ENCODE measurements at places on chromosomes 16 and 17.
A peak's percentile ranks its signal among the peaks of the same experiment; 100 is the strongest.

GRCh38 chr17:30249460-30249859 lies 14.0 kb upstream of the SLC6A4 start:
- H3K27ac ChIP-seq: no peak overlapping the region
- DNase-seq: no peak
- no peaks in the 10 kb centered on the region for H3K4me1 ChIP-seq
- H3K27me3 ChIP-seq: no peaks in the 10 kb centered on the region

DNA sequence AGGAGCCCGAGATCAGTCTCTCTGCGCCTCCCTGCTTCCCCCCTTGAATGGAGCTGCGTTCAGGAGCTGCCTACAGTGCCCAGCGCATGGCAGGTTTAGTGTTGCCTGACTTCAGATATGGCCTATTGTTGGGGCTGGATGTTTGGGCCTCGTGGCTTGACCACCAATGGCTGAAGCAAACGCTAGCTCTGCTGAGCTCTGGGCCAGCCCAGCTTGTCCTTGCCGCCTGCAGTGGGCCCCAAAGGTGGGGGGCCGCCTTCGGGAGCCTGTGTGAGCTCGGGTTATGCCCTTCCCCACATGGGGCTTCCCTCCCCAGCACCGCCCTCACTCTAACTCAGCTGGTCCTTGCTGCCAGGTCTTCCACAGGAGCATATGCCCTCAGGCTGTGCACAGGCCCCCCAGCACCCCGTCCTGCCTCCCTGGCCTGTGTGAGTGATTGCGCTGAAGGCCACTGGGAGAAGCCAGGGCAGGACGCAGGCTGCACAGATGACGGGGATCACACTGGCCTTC lies 2.0 kb upstream of the METTL26 start:
- no peak overlapping the region for H3K4me3 ChIP-seq
- peak overlapping the region; percentile 92 for H3K27ac ChIP-seq
- H3K4me1 ChIP-seq: peaks cover 25% of the 10 kb centered on the region
- no peaks in the 10 kb centered on the region for H3K27me3 ChIP-seq
- H3K36me3 ChIP-seq: peaks cover 17% of the 10 kb centered on the region

DNA sequence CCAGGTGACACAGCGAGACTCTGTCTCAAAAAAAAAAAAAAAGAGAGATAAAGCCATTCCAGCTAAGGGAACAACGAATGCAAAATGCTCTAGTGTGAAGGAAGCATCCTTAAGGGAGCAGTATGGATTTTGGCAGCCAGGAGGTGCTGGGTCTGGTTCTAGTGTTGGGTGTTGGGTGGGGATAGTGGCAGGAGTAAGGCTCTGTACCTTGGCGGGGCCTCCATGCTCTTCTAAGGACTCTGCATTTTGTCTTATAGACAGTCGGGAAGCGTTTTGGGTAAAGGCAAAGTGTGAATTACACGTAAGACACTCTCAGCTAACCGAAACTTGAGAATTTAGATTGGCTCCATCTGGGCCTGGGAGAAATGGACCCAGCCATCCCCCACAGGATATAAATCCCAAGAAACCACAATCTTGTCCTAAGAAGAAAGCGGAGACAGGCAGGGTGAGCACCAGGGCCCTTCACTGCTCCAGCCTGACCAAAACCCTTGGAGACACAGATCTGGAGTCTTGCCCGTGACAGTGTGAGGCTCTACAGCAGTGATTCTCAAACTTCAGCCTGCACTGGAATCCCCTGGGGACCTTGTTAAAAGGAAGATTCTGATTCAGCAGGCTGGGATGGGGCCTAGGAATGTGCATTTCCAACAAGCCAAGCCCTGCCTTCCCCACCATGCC lies 33.1 kb upstream of the PHB1 start:
- DNase-seq: no peak
- no peak overlapping the region for H3K27ac ChIP-seq
- H3K27me3 ChIP-seq: no peaks in the 10 kb centered on the region
- H3K36me3 ChIP-seq: no peaks in the 10 kb centered on the region
- H3K4me1 ChIP-seq: no peaks in the 10 kb centered on the region

- DNase-seq: no peak
- peaks cover 16% of the 10 kb centered on the region for H3K4me1 ChIP-seq
- H3K36me3 ChIP-seq: no peaks in the 10 kb centered on the region
Observed at GRCh38 chr17:37494401-37494831, 4.7 kb downstream of the DUSP14 start.

- H3K4me1 ChIP-seq: no peaks in the 10 kb centered on the region
- H3K4me3 ChIP-seq: no peak overlapping the region
- DNase-seq: no peak
- H3K27ac ChIP-seq: no peak overlapping the region
- H3K36me3 ChIP-seq: peaks cover 4% of the 10 kb centered on the region
Observed at GRCh38 chr17:28675980-28676379, 14.0 kb downstream of the SUPT6H start.

All from tibial nerve (tissue), 4 donors.